ENCODE measurements at places on chromosomes 11 and 22.

- no peak for DNase-seq
Observed at GRCh38 chr11:69918938-69919650, 99.9 kb upstream of the FGF3 start.

DNA sequence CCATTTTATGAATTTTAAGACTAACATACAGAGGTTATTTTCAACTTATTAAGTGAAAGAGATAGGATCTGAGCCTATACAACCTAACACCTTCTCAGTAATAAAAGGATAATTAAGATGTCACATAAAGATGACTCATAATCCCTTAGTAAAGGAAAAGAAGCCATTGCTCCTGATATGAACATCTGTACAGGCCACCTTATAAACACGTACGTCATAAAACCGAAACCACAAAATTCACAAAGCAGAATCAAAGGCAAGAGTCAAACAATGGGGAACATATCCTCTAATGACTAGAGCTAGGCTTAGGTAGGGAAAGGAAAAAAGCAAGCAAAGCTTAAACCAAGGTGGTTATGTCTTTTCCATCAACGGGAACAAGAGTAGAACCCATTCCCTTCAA is 103.5 kb downstream of the KCNA4 start:
- DNase-seq, result no peak

DNA sequence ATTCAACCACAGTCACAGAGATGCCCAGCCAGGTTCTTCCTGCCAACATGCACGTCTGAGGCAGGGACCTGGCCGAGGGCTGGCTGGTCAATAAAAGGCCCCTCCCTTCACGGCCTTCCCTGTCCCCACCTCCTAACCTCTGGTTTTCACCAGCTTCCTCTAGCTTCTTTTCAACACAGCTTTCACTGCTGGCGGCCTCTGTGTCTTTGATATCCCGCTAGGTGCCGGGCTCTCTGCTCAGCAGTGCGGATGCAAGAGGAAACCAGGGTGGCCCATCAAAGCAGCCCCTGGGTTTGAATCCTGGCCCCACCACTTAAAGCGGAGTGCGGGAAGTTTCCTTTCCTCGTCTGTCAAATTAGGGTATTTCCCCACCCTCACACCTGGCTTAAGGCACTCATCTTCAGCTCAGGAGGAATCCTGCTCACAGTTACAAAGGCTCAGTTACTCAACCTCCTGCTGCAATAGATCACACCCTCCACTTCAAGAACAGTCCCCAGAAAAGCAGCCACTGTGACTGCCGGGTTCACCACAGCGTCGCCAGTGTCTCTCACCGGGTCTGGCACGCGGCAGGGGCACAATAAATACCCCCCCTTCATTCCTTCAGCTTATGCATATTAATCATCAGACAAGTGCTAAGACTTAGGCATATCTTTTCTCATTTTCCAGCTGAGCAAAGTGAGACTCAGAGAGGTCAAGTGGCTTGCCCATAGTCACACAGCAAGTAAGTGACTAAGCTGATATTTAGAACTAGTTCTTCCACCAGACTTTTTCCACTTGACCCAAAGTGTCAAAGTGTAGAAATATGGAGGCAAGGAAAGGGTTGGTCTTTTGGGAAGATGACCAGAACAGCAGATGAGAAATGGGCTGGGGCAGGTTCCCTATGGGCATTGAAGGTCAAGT is 45.7 kb downstream of the TXN2 start:
- DNase-seq, result no peak

DNA sequence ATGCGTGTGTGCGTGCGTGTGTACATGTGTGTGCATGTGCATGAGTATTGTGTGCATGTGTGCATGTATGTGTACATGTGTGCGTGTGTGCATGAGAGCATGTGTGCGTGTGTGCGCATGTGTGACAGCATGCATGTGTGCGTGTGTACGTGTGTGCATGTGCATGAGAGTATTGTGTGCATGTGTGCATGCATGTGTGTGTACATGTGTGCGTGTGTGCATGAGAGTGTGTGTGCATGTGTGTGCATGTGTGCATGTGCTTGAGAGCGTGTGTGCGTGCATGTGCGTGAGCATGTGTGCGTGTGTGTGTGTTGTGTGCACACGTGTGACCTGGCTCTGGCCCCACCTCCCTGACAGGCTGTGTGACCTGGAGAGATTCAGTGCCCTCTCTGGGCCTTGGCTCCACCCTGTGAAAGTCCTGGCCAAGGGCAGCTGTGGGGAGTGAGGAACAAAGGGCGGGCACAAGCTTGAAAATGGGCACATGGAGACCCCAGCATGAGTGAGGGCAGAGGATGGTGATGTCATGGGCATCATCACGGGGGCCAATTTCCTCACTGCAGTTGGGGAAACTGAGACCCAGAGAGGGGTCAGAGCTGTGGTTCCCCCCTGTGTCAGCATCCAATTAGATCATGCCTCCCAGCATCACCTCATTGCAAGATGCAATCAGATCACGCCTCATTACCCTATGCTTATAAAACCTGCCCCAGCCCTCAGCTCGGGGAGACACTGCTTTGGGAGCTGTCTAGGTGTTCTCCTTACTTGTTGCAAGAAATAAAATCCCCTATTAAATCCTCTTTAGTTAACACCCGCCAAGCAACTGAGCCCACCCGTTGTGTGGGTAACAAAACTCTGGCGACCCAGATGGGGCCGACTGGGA is 658 bp downstream of the ACY3 start:
- DNase-seq, result no peak

- DNase-seq, result no peak
Observed at GRCh38 chr22:30596886-30597285, 5.2 kb upstream of the PES1 start.

- no peak for DNase-seq
Observed at GRCh38 chr11:2928605-2929530, at the start of gene PHLDA2. Gene PHLDA2 (minus strand): TSS chr11:2929420. CDS start chr11:2929364, 56 bp downstream.

GRCh38 chr22:29359469-29359868 is 28.9 kb downstream of the AP1B1 start:
- DNase-seq, result no peak

GRCh38 chr11:117418737-117419481 is 91.3 kb downstream of the CEP164 start:
- no peak for DNase-seq

DNA sequence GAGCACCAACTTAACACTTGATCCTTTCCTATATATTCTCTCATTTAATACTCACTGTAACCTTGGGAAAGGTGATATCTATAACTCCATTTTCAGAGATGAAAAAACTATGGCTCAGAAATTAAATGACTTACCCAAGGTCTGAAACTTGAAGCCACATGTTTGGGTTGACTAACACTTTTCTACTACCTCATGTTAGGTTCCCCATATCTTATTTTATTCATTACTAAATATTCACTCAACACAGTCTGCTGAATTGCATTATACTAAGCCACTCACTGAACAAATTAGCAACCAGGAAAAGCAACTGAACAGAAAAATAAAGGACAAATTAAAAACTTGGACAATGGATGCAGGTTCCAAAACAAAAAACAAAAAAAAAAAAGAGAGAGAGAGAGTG is 59.9 kb downstream of the FAM168A start:
- DNase-seq, result no peak

- DNase-seq, result no peak
Observed at GRCh38 chr11:86476109-86476861, 101.6 kb downstream of the CCDC81 start.

GRCh38 chr11:77819921-77820564 is 479 bp downstream of the RSF1 start:
- DNase-seq, result no peak

DNA sequence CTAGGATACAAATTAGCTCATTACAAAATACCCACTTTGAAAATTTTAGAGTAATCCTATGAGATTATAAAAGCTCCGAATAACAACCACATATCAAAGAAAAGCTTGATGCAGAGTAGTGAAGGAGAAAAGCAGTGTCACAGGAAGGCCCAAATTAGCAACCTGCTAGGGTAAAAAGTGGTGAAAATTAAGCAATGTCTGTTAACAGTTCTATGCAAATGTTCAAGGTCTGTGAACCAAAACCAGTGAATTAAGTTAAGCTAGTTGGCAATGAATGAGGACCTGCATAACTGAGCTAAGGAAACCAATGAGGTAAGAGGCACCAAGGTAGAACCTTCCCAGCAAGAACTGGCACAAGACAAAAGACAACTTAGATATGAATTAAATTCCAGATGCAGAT is 29.6 kb downstream of the PRDM10 start:
- DNase-seq, result no peak

DNA sequence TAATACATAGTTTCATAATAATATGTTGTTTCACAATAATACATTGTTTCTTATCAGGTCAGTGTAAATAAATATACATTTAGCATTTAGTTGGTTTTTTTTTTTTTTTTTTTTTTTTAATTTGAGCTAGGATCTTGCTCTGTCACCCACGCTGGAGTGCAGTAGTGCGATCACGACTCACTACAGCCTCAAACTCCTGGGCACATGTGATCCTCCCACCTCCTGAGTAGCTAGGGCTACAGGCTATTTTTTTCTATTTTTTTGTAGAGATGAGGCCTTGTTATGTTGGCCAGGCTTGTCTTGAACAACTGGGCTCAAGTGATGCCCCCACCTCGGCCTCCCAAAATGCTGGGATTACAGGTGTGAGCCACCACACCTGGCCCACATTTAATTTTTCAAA is 43.5 kb downstream of the MIAT start:
- no peak for DNase-seq
